CD4-positive, alpha-beta memory T cell (primary cell): ENCODE measurements at places on chromosomes 16 and 17. TPM values are rescaled to one million over a fixed set of nuclear protein-coding genes. Genes with fewer than 3 reads are reported as not detected.

- DNase-seq: no peak
Observed at GRCh38 chr16:89257757-89258465, 40.4 kb downstream of the ZNF778 start.

PDIA2 gene
- not detected for total RNA-seq

DYNLL2 gene
- 45.6 TPM for total RNA-seq

PIRT gene
- total RNA-seq: not detected

- DNase-seq: no peak
Observed at GRCh38 chr17:45123076-45123770, 9.1 kb downstream of the PLCD3 start.

DNA sequence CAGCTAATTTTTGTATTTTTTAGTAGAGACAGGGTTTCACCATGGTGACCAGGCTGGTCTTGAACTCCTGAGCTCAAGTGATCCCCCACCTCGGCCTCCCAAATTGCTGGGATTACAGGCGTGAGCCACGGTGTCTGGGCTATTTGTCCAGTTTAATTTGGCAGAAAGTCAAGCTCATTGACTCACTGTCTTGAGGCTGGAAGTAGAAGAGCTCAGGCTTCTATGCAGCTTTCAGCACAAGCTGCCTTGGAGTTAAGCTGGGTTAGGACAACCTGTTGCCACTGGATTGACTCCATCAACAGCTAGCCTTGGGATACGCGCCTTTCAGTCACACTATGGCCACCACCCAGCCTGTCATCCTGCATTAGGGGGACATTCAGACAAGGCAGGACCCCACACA, 76.2 kb upstream of the DNAH17 start:
- no peak for DNase-seq

CNTNAP1 gene
- total RNA-seq: 2.5 TPM

- DNase-seq: no peak
Observed at GRCh38 chr16:69399361-69399760, 13.6 kb upstream of the TERF2 start.
